ENCODE measurements at places on chromosomes 6 and 20.

DNA sequence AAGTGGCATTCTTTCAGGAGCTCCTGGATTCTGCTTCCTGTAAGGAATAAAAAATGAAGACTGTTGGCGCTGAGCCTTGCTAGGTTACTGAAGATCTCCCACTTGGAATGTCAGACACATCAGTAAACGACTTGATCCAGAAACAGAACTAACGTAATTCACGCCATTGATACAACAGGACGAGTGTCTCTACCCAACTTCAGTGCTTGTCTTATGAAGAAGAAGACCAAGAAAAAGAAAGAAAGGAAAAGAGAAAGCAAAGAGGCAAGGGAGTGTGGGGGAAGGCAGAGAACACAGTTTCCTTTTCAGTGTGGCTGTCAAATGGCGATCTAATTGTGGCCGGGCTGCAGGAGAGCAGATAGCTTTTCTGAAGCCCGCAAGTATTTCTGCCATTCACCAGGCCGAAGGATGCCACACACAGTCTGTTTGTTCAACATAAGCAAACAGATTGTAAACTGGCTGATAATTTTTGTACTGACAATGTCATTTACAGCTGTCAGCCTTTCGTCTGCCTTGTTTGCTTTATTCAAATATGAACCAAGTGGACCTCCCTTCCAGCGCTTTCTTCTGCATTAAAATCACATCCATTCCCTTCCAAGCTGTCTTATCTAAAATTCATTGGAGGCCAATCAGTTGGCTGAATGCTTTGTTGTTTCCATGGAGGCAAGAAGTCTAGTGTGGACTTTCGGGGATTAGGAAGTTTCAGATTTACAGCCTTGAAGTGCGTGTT, 180.6 kb downstream of the FOXA2 start:
- DNase-seq: no peak

DNA sequence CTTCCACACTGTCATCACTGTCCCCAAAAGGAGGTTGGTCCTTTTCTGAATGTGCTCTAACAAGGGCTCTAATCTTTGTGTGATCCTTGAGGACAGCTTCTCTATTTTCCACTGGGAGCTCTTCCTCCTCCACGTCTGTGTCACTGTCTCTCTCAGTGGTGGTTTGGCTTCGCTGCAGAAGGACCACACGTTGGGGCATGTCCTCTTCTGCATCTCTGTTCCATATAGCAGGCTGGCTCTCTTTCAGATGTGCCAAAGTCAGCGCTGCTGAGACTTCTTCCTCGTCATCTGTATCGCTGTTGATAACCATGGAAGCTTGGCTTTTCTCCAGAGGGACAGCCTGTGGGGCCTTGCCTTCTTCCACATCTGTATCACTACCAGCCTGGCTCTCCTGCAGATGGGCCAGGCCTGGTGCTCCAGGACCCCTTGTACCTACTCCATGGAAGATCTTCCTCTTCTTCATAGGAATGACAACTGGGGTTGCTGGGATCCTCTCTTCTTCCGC, 4.6 kb downstream of the MDC1 start:
- DNase-seq: no peak

DNA sequence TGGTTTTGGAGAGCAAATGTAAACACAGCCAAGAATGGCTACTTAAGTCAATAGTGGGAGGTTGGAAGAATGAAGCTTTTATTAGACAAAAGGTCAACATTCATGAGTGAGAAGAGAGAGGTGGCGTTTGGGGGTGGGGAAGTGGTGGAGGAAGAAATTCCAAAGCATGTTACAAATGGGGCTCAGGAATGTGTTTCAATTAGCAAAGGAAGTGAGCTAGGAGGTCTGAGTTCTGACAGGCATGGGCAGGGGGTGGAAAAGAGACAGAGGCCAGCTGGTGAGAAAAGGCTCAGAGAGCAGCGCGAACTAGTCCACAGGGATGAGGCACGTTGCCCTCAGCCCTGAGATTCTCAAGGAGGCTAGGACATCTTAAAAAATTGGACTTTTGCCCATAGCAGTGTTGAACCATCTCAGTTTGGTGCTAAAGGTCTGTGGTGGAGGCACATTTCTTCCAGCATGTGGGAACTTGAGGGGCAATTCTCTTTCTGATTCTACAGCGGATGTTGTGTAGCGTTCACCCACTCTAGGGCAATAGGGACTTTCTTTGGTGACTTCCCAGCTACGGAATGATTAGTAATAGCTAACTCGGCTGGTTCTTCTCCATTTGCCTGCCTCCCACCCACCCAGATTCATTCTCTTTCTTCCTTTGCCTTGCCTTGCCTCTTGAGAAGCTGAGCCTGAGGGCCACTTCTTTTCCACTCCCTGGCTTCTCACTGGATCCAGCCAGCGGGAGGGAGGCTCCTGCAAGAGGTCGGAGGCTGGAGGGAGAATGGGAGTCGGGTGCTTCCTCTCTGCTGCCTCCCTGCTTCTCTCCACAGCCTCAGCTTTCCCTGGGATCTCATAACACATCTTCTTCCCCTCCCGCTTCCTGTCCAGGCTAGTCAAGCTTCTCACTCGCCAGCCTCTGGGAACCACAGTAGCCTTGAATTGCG, 45.1 kb upstream of the NEDD9 start:
- peak; percentile 66 for DNase-seq

- DNase-seq: no peak
Observed at GRCh38 chr20:63508072-63508768, 9.3 kb upstream of the EEF1A2 start.

DNA sequence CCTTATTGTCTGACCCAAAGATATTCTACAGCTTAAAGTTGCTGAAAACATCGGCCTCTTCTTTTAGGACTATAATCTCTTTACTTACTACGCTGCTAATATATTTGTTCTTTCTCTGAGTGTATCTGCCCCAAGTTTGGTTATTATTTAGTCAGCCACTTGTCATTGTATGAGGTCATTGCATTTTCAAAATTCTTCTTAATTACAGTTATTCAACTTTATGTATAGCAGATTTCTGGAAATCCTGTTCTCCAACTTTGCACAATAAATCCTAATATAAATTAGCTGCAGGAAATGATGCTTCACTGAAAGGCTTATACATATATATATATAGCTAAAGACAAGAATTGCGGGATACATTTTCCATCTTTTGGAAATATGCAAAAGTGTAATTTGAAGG, 88.5 kb upstream of the HIVEP1 start:
- DNase-seq: no peak

DNA sequence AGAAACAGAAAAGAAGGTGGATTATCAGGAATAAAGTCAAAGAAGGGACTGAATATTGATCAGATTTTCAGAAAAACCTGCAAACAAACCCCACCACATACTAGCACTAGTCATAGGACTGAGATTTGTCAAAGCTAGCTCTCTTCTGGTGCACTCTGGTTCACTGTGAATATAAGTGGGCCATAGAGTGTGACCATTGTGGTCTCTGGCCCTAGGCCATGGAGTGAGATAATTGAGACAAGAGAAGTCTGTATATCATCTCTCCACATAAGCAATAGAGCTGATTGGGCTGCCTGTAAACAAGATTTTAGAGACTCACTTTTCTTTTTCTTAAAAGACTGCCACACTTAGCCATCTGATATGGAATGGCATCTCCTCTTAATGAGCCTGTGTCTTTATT, 247.2 kb downstream of the LAMA2 start:
- no peak for DNase-seq

DNA sequence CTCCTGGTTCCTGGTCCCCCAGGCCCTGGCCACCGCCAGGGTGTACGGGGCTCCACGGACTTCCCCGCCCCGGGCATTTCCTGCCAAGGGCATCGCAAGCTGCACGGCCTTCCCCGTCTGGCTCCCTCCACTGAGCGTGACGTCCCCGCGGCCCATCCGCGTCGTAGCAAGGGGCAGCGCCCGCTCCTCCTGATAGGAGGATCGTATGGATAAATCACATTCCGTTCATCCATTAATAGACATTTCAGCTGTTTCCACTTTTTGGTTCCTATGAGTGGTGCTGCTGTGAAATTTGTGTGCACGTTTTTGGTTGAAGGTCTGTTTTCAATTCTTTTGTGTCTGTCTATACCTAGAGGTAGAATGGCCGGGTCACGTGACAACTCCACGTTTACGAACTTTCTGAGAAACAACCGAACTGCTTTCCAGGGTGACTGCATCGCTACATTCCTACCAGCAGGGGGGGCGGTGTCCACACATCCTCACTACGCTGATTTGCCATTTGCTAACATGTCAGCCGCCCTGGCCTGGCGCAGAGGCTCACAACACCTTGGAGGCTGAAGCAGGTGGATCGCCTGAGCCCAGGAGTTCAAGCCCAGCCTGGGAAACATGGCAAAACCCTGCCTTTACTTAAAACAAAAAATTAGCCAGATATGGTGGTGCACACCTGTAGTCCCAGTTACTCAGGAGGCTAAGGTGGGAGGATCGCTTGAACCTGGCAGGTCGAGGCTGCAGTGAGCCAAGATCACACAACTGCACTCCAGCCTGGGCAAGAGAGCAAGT, 37.7 kb downstream of the KCNQ2 start:
- peak; percentile 91 for DNase-seq

- no peak for DNase-seq
Observed at GRCh38 chr6:5622276-5623005, 361.1 kb downstream of the FARS2 start.

DNA sequence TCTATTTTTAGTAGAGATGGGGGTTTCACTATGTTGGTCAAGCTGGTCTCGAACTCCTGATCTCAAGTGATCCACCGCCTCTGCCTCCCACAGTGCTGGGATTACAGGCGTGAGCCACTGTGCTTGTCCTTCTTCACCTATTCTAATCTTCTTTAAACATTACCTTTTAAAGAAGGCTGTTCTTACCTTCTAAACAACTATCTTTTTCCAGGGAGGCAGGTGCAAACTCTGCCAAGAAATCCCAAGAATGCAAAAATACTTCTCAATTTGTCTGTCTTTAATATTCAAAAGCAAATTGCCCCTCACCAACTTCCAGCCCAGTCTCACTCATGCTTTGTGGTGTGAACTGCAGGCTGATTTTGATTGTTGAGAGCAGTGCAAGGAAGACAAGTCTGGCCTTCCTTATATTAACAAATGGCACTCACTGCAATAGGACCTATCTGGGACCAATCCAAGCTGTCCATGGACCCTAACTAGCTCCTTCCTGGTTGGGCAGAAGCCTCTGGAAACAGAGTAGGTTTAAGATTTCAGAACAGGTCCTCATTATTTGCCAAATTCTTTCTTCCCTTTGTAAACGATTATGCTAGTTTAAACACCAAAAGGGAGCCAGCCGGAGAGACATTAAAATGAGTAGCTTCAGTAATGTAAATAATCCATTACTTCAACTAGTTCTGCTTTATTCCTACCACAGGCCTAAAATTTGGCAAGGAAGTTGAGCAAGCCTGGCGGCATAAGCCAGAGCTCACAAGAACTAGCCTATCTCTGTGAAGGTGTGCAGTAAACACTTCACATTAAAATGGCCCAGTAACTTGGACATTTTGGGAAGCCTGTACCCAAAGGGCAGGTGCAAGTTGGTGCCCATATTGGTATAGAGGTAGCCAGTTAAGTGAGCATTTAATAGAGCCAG, 1.6 kb downstream of the SCAND1 start:
- DNase-seq: no peak

DNA sequence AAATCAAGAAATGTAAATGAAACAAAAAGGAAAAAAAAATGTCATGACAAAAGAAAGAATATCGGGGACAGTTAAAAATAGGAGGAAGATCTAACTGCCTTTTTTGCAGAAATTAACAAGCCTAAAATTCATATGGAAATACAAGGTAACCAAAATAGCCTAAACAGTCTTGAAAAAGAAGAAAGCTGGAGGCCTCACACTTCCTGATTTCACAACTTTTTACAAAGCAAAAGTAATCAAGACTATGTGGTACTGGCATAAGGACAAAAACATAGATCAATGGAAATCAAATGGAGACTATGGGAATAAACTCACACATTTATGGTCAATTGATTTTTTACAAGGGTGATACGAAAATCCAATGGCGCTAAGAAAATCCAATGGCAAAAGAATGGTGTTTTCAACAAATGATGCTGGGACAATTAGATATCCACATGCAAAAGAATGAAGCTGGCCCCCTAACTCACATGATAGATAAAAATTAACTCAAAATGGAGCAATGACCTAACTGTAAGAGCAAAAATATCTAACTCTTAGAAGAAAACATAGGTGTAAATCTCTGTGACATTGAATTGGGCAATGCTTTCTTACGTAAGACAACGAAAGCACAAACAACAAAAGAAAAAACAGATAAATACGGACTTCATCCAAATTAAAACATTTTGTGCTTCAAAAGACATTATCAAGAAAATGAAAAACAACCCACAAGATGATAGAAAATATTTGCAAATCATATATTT, 24.5 kb downstream of the MAP3K5 start:
- DNase-seq: no peak

DNA sequence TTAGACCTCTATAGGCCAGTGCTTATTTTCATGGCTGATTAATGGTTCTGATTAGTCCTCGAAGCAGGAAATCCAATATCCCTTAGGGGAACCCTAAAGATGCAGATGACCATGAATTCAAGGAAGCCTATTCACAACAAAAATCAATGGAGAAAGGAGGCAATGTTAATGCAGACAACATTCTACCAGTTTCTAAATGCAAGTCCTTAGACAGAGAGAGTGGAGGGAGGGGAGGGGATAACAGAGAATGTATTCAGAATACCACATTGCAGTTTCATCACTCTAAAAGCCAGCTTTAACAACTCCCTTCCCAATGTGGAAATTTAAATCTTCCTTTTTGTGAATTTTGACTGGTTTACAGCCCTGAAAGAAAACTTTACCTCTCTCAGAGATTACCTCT, 87.1 kb upstream of the POU3F2 start:
- DNase-seq: no peak

DNA sequence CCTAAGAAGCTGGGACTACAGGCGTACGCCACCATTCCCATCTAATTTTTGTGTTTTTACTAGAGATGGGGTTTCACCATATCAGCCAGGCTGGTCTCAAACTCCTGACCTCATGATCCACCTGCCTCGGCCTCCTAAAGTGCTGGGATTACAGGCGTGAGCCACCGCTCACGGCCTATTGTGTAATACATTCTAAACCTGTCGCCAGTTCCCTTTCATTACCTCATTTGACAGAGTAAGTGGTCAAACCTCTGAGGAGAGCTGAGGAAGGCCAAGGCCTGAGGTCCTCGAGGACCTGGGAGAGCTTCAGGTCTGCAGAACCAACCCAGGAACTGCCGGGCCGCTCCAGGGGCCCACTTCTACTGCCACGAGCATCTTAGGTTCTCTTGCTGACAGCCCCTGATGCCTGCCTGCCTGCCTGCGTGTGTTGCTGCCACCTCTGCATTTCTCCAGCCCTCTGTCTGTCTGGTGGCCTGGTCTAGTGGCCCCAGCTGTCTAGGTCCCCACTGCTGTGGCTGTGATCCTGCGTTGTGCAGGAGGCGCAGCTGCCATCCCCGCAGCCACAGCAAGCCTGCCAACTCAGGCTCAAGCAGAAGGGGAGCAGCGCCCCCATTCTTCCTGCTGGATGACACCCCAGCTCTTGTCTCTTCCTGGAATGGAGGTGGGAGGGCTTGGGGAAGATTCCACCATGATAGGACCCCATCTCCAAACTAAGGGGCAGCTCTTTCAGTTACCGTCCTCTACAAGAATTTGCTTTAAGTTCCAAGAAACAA, 45.3 kb downstream of the PRR18 start:
- no peak for DNase-seq
